Stimulated activated CD4-positive, alpha-beta T cell treated with anti-CD3 and anti-CD28 coated beads, TNF-alpha, amount 100 ng/mL, for 1 hour (primary cell): ENCODE measurements at places on chromosomes 5 and 9.

GRCh38 chr5:43007911-43008362, 32.2 kb downstream of the ANXA2R start:
- DNase-seq: peak; percentile 66

GRCh38 chr9:98109052-98109451, 10.0 kb downstream of the TRIM14 start:
- no peak for DNase-seq

DNA sequence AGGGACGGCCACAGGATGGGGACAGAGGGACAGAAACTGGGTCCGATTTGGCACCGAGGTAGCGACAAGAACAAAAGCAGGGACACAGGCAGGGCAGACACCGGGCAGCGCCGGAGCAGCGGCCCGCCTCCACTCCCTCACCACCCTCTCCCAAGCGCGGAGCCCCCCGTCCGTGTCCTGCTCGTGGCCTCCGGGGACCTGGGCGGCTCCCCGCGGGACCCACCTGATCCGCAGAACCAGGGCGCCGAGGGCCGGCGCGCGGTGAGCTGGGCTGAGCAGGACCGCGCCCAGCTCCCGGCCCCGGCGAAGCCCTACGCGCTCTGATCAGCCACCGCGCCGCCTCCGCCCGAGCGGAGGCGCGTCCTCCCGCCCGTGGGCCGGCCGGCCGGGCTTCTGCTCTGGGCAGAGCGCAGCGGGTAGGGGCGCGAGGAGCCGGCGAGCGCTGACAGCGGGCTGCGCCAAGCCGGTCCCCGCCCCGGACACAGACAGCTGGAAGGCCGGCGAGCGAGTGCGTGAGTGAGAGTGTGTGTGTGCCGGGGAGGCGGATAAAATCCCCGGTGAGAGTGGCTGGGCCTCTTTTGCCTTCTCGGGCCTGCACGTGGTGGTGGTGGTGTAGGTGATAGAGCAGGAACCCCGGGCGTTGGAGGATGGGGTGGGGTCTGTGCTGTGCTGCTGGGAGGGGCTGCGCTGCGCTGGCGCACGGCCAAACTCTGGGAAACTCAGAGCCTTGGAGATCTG, at the start of gene GGTA1:
Gene GGTA1 (minus strand): TSS at position 418 of the 738 bp plus-strand sequence. CDS start 31,922 bp downstream, outside the sequence.
- no peak for DNase-seq

- no peak for DNase-seq
Observed at GRCh38 chr9:136687721-136688223, 515 bp upstream of the AGPAT2 start.

DNA sequence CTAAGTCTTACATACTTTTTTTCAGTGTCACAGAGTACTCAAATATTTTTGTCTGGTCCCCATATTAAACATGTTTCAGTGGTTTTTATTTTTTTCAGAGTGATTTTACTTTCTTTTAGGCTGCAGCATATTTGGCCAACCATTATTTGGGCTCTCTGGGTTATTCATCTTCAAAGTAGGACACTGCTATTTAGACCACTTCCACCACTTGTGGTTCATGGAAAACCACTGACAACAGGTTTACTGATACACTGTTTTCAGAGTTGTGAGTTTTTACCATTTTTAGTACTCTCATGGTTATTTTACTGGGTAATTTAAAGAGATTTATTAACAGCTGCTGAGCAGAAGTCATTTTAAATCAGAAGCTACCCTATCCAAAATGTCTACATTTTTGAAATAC, 437.6 kb downstream of the KIAA0825 start:
- no peak for DNase-seq
